Stimulated activated CD4-positive, alpha-beta T cell treated with anti-CD3 and anti-CD28 coated beads, Interleukin-12 subunit alpha, Interleukin-12 subunit beta, amount 100 ng/mL, for 48 hours (primary cell): ENCODE measurements at places on chromosomes 12 and 14.

DNA sequence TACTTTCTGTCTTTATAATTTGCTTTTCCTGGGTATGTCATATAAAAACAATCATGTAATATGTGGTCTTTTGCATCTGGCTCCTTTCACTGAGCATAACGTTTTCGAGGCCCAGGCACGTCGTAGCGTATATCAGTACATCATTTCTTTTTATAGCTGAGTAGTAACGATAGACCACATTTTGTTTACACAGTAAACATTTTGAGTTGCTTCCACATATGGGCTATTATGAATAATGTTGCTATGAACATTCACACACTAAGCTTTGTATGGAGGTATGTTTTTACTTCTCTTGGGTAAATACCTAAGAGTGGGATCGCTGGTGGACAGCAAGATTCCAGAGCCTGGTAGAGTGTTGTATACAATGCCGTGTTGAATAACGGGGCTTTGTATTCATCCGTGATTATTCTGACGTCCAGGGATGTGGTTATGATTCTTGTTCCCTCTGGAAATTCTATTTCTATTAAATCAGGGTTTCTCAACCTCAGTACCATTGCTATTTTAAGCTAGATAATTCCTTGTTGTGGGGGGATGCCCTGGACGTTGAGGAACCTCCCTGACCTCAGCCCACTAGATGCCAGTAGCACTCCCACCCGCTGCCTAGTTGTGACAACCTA, 38.9 kb upstream of the CIT start:
- no peak for DNase-seq

GRCh38 chr12:103933237-103933636, 3.0 kb downstream of the HSP90B1 start:
- DNase-seq: no peak

GRCh38 chr14:105894125-105894977, 368.0 kb downstream of the TMEM121 start:
- DNase-seq: no peak

GRCh38 chr12:220946-221550, 7.1 kb upstream of the SLC6A12 start:
- no peak for DNase-seq

GRCh38 chr14:49240383-49240782, 345.8 kb downstream of the RPS29 start:
- no peak for DNase-seq

- no peak for DNase-seq
These were observed 253.0 kb downstream of the KTN1 start for GRCh38 chr14:55832974-55833373.

DNA sequence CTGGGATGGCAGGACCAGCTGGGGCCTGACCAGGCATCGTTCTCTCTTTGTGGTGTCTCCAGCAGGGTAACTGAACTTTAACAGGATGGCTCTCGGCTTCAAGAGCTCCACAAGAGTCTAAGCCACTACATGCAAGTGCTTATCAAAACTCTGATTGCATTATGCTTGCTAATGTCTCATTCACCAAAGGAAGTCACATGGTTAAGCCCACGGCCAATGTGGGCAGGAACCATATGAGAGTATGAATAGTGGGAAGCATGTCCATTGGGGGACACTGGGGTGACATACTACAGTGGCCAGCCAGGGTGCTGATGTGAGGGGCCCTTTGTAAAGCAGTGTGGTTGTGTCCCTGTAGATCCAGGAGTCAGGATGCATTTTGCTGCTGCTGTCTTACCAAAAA, 35.0 kb upstream of the KCNA5 start:
- DNase-seq: no peak

DNA sequence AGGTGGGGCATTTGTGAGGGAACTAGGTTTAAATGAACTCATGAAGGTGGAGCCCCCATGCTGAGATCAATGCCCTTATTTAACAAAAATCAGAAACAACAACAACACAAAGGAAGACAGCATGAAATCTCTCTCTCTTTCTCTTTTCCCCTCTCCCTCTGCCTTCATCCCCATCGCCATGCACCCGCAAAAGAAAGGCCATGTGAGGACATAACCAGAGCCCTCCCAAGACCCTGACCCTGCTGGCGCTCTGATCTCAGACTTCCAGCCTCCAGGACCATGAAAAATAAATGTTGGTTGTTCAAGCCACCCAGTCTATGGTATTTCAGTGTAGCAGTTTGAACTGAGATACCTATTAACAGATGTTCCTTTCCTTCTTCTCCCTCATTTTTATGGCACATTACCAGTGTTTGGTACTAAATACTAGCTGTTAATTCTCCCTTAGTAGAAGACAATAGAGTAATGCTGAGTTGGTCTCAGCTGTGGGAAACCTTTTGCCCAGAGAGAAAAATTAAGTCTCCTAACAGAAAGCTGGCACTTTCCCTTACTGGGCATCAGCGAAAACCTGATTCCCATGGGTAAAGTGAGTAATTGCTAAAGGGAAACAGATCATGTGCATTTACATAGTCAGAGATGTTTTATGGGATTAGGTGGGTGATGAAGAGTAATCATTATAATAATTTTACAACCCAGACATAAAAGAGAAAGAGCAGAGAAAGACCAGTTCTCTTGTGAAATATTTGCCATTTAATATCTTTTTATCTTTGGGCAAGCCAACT, 264.0 kb upstream of the PLEKHG7 start:
- no peak for DNase-seq

DNA sequence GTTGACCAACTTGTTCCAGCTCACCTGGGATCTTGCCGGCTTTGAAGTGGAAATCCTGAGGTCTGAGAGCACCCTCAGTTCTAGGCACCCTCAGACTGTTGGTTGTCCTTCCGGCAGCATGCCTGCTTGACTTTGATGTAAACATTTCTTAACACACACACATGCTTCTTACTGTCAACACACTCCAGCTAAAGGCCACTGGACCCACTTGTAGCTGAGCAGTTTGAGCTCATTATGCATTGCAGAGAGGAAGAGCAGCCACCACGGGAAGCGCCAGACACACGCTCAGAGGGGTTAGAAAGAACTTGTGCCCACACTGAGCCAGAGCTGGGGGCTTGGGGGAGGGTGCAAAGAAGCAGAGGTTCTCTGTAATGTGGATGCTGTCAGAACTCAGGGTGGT, 55.8 kb downstream of the TNFAIP2 start:
- DNase-seq: no peak

DNA sequence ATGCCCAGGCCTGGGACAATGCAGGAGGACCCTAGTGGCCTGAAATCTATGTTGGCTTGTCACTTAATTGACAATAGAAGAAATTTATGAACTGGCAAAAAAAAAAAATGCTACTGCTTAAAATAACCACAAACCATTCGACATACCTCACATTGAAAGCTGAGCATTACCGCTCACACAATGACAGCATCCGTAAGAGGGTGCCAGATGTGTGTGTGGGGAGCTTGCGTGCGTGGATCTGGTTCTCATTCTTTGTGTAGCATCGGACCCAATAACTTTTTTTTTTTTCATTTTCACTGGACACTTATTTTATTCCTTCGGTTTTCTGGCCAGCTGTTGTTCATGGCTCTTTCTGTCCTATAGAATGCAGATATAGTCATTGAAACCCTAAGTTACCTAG, 216.7 kb downstream of the VRK1 start:
- no peak for DNase-seq

DNA sequence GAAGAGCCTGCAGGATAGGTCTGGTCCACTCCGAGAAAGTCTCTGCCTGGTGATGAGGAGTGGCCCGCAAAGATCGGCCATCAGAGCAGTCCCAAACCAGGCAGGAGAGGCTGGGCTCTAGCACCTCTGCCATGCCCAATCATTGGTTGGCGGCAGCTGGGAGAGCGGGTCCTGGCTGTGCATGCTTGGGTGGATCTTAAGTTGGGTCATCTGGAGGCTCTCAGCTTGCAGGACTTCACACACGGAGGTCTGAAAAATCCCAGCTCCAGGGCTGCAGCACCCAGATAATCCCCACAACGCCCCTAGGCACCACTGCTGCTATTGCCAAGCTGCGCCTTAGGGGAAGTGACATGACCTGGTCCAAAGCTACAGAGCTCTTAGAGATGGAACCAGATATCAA, 766.7 kb upstream of the TBX3 start:
- no peak for DNase-seq

GRCh38 chr12:22670762-22671161, 45.8 kb downstream of the ETNK1 start:
- no peak for DNase-seq

GRCh38 chr12:125966641-125967040, 901.4 kb downstream of the AACS start:
- DNase-seq: no peak

DNA sequence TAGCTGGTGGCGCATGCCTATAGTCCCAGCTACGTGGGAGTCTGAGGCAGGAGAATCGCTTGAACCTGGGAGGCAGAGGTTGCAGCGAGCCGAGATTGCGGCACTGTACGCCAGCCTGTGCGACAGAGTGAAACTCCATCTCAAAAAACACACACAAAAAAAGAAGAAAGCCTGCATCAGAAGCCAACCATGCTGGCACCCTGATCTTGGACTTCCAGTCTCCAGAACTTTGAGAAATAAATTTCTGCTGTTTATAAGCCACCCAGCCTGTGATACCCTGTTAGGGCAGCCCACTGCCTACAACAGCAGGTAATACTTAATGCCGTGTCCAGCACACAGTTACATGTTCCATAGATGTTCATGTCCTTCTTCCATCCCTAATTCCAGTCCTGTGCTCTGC, 62.7 kb downstream of the NDUFA12 start:
- no peak for DNase-seq

DNA sequence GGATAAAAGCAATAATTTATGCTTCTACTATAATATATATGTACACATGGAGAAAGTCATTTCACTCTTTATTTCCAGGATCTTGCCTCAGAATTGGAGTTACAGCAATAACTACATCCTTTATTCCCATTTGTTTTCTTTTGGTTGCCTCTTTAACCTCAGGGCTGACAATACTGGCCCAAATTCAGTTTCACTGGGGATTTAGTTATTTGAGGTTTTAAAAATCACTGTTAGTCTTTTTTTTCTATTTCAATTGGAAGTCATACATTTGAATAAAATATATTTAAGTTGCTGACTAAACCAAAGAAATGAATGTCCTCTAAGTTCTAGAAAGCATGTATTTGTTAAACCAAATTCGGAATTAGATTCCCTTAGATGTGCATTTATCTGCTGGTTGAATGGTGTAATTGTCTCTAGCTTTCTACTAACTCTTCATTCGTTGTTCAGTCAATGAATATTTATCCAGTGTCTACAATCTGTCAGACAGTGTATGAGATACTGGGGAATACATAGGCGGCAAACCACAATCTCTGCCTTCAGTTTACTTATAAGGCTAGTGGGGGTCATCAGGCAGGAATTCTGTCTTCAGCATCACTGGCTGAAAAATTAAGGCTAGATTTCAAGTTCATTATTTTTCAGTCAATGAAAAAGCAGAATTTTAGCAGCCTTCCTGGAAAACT, 190.8 kb upstream of the ARHGAP5 start:
- no peak for DNase-seq

DNA sequence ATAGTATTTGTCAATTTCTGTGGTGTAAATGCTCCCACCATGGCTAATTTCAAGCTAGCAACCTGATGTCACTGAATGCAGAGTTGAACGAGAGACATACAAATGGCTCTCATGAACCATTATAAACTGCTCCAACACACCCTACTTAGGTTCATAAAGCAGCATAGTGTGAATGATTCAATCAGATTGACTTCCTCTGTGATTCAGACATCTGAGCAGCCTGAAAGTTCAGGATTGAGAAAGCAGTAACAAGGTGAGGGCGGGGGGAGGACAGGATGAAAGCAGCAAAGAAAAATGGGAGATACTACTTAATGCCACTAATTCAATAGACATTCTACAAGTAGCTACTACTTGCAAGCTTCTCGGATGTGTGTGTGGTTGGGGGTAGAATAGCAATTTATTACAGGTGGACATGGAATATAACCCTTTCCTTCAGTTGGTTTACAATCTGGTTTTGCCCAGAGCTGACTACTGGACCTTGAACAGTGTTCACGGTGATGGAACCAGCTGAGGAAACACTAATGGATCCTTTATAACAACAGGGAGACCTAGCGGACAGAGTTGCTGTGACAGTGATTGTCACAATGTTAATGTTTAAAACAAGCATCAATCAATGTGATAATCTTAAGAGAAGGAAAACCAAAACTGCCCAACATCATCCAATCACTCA, 52.5 kb upstream of the PELI2 start:
- no peak for DNase-seq

GRCh38 chr12:111288771-111289170, 80.1 kb downstream of the PHETA1 start:
- no peak for DNase-seq

DNA sequence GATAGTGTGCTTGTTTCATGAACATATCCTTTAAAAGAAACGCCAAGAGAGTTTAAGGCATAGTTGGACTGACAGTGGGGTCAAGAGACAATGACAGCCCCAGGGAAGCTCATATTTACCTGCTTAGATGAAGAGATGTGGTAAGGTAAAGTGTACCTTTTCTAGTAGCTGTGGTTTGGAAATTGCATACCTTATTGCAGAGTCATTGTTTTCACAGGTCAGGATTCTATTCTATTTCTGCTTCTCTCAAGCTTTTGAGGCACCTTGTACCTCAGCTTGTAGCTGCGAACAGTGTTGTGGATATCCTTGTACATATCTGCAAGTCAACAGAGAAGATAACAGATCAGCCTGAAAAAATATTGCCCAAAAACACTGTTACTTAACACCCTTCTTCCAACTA, 47.7 kb downstream of the ATP6V1D start:
- no peak for DNase-seq

GRCh38 chr14:54652188-54652587, 85.3 kb downstream of the SAMD4A start:
- DNase-seq: no peak

DNA sequence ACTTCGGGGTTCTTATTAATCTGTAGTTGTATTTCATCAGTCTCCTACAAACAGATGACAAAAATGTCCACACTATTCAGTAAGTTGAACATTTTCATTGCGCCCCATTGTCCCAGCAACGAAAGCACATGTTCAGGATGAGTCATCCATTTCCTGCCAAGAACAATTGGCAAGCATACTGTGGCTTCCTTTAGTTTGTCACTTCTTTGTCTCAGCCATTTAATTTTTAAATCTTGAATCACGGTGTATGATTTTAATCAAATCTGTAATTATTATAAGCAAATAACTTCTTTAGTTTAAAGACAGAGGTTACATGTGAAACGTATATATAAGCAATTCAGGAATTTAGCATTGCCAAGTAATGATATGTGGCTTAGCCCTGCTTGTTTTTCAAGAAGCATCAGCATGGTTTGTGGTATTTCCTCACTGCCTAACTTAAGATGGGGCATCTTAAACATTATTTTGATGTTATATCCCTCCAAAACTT, 211.3 kb upstream of the KRR1 start:
- DNase-seq: peak; percentile 13

- no peak for DNase-seq
These were observed 98.8 kb downstream of the OSBPL8 start for GRCh38 chr12:76460807-76461206.

GRCh38 chr12:131692431-131692830, 18.5 kb upstream of the SFSWAP start:
- DNase-seq: no peak

- DNase-seq: no peak
These were observed 6.9 kb downstream of the ZBTB39 start for GRCh38 chr12:56999456-56999855.

- DNase-seq: no peak
These were observed 45.2 kb upstream of the FKBP4 start for GRCh38 chr12:2749580-2749979.

- no peak for DNase-seq
These were observed 572 bp upstream of the RASSF8 start for GRCh38 chr12:25957793-25958427.
